Kidney capillary endothelial cell (primary cell): ENCODE measurements at places on chromosomes 6 and 20.

DNA sequence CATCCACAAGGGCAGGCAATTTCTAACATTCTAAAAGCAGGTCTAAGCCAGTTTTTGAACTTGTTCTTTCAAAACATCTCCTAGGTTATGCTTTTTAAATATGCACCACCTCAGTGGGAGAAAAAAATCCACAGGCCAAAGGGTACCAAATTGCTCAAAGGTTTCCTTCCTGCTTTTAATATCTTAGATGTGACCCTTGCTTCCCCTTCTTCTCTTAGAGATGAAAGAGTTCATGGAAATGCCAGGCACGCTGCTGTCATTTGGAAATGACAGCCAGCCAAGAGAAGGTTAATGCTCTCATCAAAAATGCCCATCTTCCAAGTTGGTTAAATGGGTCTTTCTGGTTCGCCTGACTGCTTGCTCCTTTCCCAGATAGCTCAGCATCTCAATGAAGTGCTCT lies 497.1 kb downstream of the CD83 start:
- no peak for DNase-seq

DNA sequence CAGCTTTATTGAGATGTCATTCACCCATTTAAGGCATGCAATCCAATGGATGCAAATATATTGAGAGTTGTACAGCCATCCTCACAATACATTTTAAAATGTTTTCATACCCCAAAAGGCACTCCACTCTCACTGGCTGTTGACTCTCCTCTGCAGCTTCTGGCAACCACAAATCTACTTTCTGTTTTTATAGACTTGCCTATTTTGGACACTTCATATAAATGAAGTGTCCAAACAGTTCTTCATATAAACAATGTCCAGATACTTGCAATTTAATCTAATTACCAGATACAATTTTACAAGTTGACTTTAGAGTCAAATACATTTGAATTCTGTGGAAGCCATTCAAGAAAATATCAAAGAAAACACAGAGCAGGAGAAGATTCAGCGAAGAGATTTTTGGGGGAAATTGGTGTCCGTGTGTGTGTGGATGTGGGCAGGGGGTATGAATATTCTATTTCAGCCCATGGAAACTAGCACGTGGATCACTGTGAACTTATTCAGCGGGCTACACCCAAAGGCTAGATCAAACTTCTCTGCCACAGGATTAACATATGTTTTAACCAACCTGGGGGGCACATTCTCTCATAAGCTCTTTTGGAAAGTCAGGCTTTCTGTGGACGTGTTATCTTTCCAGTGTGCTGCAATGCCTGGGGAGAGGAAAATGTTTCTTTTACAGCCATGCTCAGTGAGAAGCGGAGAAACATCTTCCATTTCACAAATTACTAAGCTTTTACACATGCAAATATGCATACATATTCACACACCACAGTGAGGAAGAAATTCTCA lies 73.9 kb downstream of the PLG start:
- DNase-seq = no peak

DNA sequence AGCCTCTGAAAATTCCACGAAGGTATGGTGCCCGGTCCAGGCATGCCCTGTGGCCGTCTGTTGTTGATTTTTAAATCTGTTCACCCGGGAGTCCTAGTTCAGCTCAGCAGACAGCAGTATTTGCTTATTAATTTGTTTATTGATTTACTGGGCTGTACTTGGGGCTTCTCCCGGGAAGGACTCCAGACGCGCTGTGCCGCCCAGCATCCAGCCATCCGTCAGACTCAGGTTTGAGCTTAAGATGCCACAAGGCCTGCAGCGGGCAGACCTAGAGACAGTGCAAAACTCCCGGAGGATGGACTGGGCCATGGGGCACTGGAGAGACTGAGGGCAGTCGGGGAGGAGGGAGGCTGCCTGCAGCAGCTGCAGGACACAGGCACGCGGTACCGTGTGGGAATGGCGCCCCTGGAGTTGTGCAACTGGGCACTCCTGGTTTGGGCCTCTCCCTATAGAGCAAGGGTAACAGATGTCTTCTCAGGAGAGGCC lies 17.3 kb upstream of the CCDC167 start:
- no peak for DNase-seq

- no peak for DNase-seq
These were observed 190.3 kb downstream of the UTRN start for GRCh38 chr6:144475411-144475810.

DNA sequence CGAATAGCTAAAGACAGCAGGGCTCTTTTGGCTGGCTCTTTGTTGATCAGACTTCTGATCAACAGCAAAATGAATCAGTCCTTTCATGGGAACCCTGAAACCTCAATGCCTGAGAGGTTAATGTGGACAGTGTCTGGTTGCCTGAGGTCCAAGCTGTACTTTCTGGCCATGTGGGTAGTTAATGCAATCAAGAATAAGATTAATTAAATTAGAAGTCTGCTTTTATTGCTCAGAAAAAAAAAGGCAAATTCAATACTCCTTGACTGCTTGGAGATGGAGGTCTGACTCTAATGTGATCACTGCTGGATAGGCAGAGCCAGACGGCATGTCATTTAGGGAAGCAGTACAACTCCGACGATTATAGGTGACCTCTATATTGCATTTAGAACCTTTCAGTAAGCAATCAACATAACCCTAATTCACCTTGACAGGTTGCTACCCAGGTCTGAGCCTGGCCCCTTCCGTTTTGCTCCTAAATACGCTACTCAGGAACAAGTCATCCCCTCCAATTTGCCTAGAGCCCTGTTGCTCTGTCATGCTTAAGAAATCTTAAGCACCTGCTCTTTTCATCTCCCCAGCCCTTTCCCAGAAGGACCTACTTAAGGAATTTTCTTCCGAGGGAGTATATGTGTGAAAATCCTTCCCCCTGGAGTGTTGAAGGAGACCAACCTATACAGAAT lies 370.0 kb upstream of the SPTLC3 start:
- DNase-seq = no peak

- DNase-seq = peak; percentile 53
These were observed 455.0 kb downstream of the RFPL4B start for GRCh38 chr6:112802144-112802543.

- no peak for DNase-seq
These were observed 204.5 kb downstream of the ERMARD start for GRCh38 chr6:169955731-169956437.

- no peak for DNase-seq
These were observed 4.5 kb downstream of the CPNE5 start for GRCh38 chr6:36834576-36835341.
